ENCODE measurements at places on chromosomes 7 and 10. TPM values are rescaled to one million over a fixed set of nuclear protein-coding genes. Genes with fewer than 3 reads are reported as not detected.

CDHR3 gene
- 5.6 TPM for total RNA-seq

MMP21 gene
- total RNA-seq: not detected

- no peaks in the 10 kb centered on the region for H3K36me3 ChIP-seq
- no peaks in the 10 kb centered on the region for H3K4me1 ChIP-seq
- H3K4me3 ChIP-seq: no peak overlapping the region
- peaks cover 27% of the 10 kb centered on the region for H3K27me3 ChIP-seq
- H3K27ac ChIP-seq: no peak overlapping the region
- DNase-seq: no peak
These were observed 1277.1 kb downstream of the GATA3 start for GRCh38 chr10:9331583-9332008.

DNA sequence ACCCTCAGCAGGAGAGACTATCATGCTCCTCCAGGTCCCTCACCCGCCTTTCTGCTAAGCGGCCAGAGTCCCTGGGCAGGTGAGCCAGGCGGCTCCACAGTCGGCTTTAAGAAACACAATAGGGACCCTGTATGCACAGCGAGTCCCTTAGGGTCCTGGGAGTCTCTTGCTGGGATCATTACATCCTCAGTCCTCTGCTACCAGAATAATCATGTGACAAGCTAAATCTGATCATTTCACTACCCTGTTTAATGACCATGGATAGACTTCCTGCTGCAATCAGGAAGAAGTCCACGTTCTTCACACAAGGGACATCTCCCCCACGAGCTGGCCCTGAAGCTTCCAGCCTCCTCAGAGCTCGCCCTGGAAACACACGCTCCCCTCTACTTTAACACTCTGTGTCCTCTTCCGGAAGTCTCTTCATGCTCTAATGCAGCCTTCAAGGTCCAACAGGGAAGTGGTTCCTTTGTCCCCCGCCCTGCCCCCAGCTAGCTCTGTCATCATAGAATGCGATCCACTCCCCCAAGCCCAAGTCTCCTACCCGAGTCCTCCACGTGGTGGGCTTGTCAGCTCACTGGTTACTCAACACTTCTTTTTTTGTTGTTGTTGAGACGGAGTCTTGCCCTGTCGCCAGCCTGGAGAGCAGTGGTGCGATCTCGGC lies 101.5 kb downstream of the RNF216 start:
- no peaks in the 10 kb centered on the region for H3K27me3 ChIP-seq
- peaks cover 42% of the 10 kb centered on the region for H3K4me1 ChIP-seq
- no peak overlapping the region for H3K4me3 ChIP-seq

- H3K4me3 ChIP-seq: no peak overlapping the region
- peaks cover 5% of the 10 kb centered on the region for H3K27me3 ChIP-seq
- H3K27ac ChIP-seq: peak overlapping the region; percentile 9
- no peaks in the 10 kb centered on the region for H3K36me3 ChIP-seq
These were observed 52.3 kb upstream of the MYL10 start for GRCh38 chr7:101681170-101682007.

DNA sequence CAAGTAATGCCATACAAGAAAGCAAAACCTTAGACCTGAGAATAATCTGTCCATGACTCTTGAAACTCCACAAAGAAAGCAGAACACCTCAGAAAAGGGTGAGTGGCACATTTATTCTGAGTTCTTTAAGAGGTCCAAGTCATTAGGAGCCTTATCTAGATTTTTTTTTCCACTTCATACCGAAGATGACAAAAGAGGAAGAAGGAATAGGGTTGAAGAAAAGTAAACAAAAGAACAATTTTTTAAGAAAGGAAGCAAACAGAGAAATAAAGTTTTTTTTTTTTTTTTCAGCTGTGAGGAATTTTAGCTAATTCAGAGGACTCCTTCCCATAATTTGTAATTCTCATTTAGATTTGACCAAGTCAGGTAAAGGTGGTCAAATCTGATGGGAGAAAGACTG lies 13.1 kb upstream of the MTPN start:
- H3K4me3 ChIP-seq: no peak overlapping the region
- DNase-seq: no peak
- H3K4me1 ChIP-seq: no peaks in the 10 kb centered on the region
- no peak overlapping the region for H3K27ac ChIP-seq

Data from type B pancreatic cell (in vitro differentiated cells).